Bronchus fibroblast of lung (primary cell): ENCODE measurements at places on chromosomes 2 and 18. TPM values are rescaled to one million over a fixed set of nuclear protein-coding genes. Genes with fewer than 3 reads are reported as not detected.

The SATB2 gene
- 2.5 and 3.2 TPM in 2 replicates for total RNA-seq

The ERCC3 gene
- 27.2 and 29.0 TPM in 2 replicates for total RNA-seq

The MAPRE2 gene
- total RNA-seq = 14.8 and 15.8 TPM in 2 replicates

The FOXD4L1 gene
- not detected in 2 replicates for total RNA-seq

The CTDP1 gene
- total RNA-seq = 13.2 and 16.0 TPM in 2 replicates

The SPATA3 gene
- total RNA-seq = not detected in 2 replicates

The UGT1A10 gene
- total RNA-seq = not detected in 2 replicates

The MYOM1 gene
- total RNA-seq = 0.15 TPM in 1 of 2 replicates, not detected in the other

The SIX3 gene
- not detected in 2 replicates for total RNA-seq

The LIMS4 gene
- total RNA-seq = not detected in 2 replicates
